Cardiac muscle cell (in vitro differentiated cells and primary cell): ENCODE measurements at places on chromosomes 2 and 18. TPM values are rescaled to one million over a fixed set of nuclear protein-coding genes. Genes with fewer than 3 reads are reported as not detected.

Gene LHCGR
- polyA plus RNA-seq = 0.51 TPM in 1 of 2 replicates, not detected in the other

Gene CCDC141
- 134 and 260 TPM in 2 replicates for polyA plus RNA-seq

Gene ZNF396
- 3.8 and 8.2 TPM in 2 replicates for polyA plus RNA-seq

Gene MBP
- polyA plus RNA-seq = 0.32 TPM in 1 of 2 replicates, not detected in the other

Gene CTNNA2
- polyA plus RNA-seq = 7.4 and 16.0 TPM in 2 replicates

Gene RGPD8
- polyA plus RNA-seq = 3.9 and 4.2 TPM in 2 replicates
